ENCODE measurements at places on chromosomes 7 and 10. TPM values are rescaled to one million over a fixed set of nuclear protein-coding genes. Genes with fewer than 3 reads are reported as not detected.

- no peak for DNase-seq
Observed at GRCh38 chr7:94676431-94676830, 20.5 kb upstream of the SGCE start.

The ZNF503 gene
- total RNA-seq = 12.6 TPM

DNA sequence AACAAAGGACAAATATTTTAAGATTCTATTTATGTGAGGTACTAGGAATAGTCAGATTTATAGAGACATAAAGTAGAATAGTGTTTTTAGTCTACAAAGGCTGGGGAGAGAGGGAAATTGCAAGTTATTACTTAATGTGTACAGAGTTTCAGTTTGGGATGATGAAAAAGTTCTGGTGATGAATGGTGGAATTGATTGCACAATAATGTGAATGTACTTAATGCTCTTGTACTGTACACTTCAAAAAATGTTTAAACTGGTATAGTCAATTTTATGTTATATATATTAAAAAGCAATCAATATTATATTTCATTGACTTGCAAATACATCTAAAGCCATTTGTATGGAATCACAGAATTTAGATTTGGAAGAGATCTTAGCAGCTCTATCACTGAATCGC, 213.4 kb downstream of the PPP1R3A start:
- no peak for DNase-seq

- DNase-seq = no peak
Observed at GRCh38 chr7:123433665-123434064, 100.7 kb downstream of the IQUB start.

- no peak for DNase-seq
Observed at GRCh38 chr7:129769400-129769774, 157.9 kb downstream of the NRF1 start.

The FAM237B gene
- not detected for total RNA-seq

DNA sequence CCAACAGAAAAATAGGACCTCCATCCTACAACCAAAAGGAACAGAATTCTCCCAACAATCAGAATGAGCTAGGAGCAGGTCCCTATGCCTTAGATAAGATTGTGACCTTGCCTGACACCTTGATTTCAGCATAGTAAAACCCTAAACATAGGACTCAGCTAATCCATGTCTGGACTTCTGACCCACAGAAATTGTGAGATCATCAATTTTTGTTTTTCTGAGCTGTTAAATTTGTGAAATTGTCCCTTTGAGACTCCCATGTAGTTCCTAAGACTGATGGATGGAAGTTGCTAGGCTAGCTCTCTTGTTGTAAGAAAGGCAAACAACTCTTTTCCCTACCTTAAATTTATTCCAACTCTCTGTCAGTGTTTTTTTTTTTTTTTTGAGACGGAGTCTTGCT, 244.2 kb downstream of the EXOC4 start:
- no peak for DNase-seq

- DNase-seq = no peak
Observed at GRCh38 chr10:100104300-100104699, 22.6 kb upstream of the CPN1 start.

DNA sequence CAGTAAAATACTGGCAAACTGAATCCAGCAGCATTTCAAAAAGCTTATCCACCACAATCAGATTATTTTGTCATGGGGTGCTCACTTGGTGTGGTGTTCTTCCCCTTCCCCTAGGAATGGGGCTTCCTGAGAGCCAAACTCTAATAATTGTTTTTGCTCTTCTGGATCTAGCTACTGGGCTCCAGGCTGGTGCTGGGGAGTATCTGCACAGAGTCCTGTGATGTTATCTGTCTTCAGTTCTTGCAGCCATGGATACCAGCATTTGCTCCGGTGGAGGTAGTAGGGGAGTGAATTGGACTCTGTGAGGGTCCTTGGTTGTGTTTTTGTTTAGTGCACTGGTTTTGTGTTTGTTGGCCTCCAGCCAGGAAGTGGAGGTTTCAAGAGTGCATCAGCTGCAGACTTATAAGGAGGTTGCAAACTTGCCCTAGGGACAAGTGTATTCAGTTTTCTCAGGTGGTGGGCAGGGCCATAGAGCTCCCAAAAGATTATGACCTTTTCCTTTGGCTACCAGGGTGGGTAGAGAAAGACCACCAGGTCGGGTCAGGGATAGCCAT, 308.5 kb upstream of the MAGI2 start:
- DNase-seq = no peak

DNA sequence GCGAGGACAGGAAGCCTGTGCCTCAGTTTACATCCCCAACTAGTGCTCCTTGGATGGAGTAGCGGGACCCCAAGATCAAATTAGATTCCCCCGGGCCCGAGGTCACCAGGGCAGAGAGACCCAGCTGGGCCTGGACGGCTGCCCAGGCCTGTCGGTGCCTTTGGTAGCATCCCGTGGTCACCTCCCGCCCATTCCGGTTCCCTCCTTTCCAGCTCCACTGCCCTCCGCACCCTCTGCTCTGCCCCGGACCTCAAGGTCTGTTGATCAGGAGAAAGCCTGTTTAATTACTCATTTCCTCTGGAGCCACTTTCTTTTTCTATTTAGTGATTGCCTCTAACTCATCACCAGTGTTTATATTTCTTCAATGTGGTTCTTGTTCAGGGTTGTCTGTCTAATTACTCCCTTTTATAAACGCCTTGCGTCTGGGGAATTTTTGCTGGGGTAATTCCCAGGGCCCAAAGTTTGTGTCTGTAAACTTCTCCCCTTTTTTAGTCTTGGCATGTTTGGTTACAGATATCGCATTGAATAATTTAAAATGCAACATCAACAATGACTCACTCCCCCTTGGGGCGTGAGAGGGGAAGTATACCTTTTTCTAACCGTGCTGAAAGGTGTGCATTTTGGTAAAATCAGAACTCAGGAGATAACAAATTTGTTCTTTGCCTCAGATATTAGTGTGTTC, 1.9 kb downstream of the FOXK1 start:
- peak; percentile 41 for DNase-seq

DNA sequence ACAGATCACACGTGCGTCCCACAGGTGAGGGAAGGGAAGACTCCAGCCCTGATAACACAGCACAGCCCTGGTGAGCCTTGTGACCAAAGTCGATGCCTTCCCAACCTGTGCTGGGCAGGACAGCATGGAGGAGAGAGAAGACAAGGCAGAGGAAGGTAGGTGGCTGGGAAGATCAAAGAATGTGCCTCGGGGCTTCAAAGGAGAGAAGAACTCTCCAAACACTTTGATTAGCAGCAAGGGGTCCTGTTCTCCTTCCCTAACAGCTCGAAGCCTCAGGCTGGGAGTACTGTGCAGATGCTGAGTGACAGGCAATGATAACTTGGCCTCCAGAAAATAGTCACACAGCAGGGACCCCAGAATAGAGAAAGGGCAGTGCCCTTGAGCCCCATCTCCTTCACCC, 288.5 kb downstream of the TCERG1L start:
- no peak for DNase-seq

The HECW1 gene
- total RNA-seq = 0.51 TPM

DNA sequence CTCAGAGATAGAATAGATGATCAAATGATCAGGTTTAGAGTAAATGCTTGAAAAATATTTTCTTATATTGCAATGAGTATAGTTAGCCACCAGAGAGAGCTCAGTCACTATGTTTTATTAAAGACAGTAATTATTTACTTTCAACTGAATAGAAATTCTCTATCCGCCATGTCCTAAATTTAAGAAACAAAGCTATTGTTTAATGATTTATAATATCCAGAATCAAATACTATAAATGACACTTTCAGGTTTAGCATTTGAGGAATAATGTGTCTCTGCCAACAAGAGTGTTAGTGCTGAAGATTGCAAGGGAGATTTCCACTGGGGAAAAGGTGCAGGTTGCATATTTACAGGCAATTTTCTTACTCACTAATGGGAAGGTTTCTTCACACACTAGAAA, 184.7 kb downstream of the DGKB start:
- DNase-seq = peak; percentile 36

DNA sequence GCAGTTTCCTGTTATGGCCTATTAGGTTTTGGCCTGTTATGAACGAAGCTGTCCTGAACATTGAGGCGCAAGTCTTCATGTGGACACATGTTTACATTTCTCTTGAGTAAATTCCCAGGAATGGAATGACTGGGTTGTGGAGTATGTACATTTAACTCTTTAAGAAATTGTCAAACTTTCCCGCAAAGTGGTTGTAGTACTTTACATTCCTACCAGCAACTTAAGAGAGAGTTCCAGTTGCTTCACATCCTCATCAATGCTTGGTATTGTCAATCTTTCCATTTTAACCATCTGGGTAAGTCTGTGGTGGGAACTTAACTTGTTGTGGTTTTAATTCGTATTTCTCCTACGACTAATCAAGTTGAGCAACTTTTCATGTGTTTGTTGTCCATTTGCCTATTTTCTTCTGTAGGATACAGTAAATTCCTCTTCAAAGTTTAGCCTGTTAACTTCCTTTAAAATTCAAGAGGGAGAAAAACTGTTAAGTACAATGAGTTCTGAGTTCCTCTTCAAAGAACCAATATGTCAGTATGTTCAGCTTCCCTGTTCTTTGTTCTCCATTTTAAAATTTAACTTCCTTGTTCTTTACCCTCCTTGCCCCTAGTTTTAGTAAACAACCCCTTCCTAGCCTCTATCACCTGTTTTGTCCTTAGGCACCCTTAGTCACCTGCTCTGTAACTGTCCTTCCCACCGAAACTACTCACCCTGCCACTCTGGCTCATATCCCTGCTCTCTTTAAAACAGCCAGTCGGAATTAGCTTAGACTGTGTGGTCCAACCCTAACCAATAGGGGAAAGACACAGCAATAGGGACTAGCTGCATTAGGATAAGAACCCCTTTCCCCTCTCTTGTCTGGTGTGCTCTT, 74.0 kb downstream of the FAM241B start:
- no peak for DNase-seq
